ENCODE measurements at places on chromosomes 1 and 21.
A peak's percentile ranks its signal among the peaks of the same experiment; 100 is the strongest.

DNA sequence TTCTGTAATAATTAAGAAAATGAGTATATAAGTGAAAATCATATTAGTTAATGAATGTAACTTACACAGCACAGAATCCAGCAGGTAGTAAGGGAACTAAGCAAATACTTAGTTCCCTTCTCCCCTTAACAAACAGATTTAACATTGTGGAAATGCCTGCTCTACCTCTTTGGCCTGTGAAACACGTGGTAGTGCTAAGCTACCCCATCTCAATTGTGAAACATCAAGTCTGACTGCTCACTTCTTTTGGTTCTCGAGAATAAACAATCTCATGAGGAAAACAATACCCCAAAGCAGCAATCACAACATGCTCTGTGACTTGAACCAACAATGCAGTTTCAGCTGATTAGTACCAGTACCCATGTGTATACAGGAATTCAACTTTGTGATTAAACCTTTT is 4.7 kb downstream of the MYSM1 start:
- DNase-seq, result no peak

DNA sequence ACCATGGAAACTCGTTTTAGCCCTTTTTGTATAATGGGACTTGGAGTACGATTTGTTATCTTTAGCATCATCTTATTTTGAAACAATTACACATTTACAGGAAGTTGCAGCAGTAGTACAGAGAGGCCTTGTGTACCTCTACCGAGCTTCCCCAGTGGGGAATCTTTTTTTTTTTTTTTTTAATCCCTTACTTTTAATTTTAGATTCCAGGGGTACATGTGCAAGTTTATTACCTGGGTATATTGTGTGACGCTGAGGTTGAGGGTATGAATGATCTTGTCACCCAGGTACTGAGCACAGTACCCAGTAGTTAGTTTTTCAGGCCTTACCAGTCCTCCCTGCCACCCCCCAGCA is 45.9 kb downstream of the HHAT start:
- no peak for DNase-seq

GRCh38 chr1:163426505-163427251 is 104.9 kb downstream of the NUF2 start:
- no peak for DNase-seq

DNA sequence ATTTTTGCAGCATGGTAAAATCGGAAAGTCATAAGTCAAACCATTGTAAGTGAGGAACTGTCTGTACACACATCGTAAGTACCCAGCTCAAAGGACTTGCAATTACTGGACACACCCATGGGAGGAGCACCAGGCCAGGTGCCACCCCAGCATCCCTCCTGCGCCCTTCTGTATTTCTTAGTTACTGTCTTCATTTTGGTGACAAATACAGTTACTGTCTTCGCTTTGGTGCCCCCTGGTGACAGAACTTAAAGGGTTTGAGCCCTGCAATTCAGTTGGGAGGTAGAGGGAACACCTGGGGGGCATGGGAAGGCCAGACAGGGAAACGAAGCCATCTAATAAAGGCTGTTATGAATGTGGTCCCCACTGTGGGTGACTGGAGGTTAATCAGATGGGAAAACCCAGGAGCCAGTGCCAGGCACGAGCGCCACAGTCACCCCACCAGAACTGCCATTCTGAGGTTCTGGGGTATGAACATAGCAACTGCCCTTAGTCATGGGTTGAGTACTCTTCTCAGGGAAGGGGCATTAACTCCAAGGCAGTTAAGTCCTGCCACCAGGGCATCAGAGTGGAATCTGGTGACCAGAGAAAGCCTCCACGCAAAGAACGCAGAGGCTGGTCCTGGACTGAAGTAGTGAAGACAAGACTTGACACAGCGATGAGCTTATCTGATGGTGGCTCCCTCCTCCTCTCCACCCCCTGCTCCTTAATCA is 612.9 kb downstream of the PTPRU start:
- peak; percentile 6 for DNase-seq

GRCh38 chr1:167166690-167167075 is 54.0 kb upstream of the POU2F1 start:
- no peak for DNase-seq

GRCh38 chr1:57300186-57300585 is 123.7 kb downstream of the DAB1 start:
- DNase-seq, result no peak
